Cerebellum (tissue), 4 donors: ENCODE measurements at places on chromosomes 7 and 10. TPM values are rescaled to one million over a fixed set of nuclear protein-coding genes. Genes with fewer than 3 reads are reported as not detected.
A peak's percentile ranks its signal among the peaks of the same experiment; 100 is the strongest.

DNA sequence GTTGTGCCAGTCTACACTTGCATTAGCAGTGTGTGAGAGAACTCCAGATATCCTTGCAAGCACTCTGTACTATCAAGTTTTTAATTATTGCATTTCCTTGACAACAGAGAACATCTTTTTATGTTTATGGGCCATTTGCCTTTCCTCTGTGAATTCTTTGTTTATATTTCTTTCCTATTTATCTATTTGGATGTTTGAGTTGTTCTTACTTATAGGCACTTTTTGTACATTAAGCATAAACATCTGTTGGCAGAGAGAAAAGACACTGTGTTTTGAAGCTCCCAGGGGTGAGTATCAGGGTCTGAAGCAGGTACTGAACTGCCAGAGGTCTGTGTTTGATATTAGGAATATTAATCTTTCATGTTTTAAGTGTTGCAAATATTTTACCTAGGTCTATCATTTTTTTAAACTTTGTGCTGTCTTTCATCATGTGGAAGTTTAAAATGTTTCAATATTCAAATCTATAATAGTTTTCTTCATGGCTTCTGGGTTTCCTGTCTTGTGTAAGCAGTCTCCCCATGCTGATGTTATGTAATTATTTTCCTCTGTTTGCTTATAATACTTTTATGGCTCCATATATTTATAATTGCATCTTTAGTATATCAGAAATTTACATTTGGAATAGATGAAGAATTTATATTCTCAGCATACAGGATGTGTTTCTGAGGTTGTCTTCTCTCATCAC, 17.7 kb upstream of the PDCD4 start:
- DNase-seq, result no peak

- no peak for DNase-seq
Observed at GRCh38 chr10:16184096-16184597, 252.7 kb upstream of the PTER start.

DNA sequence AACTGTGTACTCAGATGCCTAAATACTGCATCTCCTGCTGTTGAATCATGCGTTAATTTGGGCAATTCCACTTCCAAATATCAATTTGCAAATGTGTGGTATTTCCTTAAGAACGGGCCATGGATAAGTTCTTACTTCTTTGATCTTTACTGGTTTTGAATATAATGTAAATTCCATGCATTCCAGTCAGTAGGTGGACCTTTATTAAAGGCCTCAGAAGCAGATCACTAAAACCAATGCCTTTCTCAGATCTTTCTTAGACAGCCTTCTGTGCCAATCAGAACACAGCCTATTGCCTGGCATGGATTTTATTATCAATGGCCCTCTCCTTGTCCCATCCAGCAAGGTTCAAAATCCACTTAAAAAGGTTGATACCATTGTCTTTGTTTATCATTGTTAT, 21.5 kb upstream of the POM121L12 start:
- DNase-seq, result no peak

- DNase-seq, result no peak
Observed at GRCh38 chr10:109689785-109690184, 233.5 kb downstream of the XPNPEP1 start.

DNA sequence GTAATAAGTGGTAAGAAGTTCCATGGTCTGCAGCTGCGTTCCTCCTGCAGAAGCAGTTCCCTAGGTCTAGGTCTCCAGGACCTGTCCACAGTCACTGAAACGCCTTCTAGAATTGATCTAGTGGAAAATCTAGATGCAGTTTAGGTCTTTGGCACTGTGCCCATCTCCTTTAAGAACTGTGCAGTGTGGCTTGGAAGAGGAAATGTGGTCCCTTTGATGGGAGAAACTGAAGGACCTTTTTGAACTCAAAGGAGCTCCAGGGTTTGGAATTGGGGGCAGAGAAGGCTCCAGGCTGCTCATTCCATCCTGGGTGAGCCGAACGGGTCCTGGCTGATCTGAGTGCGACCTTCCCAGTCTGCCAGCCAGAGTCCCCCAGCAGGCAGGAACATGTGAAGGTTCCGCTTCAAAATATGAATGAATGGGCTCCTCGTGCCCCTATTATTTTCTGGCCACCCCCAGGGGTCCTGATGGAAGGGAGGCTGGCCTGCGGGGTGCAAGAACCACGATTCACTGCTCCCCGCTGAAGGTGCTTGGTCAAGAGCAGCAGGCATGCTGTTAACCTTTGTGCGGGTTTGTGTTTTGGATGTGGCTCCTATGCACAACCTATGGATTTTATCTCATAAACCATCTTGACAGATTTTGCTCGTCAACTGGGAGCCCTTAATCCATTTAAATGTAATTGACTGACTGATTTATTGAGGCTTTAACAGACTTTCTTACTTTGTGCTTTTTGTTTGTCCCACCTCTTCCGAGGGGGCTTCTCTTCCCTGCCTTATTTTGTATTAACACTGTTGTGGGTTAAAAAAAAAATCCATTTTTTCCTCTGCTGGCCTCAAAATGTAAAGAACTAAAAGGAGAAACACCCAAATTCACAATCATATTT, 36.7 kb downstream of the ZNF467 start:
- DNase-seq, result no peak

CALHM1 gene
- not detected for total RNA-seq

ARHGEF5 gene
- 1.2 TPM for total RNA-seq

- DNase-seq, result peak; percentile 57
Observed at GRCh38 chr7:157337316-157338149, 729 bp downstream of the DNAJB6 start.

GRCh38 chr10:103441611-103442010, 10.6 kb downstream of the CALHM2 start:
- DNase-seq, result no peak

DNA sequence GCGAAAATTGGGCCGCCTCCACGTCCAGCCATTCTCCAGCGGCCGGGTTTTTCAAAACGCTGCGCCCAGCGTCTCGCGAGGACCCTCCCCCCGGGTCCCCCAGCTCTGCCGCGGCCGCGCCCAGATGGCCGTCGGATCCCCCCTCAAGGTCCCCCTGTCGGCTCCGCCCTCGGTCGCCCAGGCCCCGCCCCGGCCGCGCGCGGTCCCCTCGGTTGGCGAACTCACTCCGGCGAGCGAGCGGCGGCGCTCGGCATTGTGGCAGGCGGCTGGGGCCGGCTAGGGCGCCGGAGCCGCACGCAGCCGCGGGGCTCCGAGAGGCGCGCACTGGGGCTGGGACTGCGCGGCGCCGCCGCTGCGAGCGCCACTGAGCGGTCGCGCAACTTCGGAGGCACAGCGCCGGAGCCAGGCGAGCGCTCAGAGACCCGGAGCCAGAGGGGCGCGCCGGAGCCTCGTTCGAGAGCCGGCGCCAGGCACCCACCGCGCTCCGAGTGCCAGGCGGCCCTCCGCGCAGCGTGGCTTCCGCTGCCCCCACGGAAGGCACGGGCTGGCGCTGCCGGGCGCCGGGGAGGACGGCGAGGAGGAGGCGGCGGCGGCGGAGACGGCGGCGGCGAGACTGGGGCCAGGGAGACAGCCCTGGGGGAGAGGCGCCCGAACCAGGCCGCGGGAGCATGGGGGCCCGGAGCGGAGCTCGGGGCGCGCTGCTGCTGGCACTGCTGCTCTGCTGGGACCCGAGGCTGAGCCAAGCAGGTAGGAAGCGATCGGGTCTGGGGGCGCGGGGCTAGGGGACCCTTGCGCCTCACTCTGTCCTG, at the start of gene UNC5B:
Gene UNC5B (plus strand): TSS at position 253 of the 809 bp plus-strand sequence. CDS start 416 bp downstream, at position 669.
- peak; percentile 94 for DNase-seq

WNT8B gene
- total RNA-seq, result not detected

DNA sequence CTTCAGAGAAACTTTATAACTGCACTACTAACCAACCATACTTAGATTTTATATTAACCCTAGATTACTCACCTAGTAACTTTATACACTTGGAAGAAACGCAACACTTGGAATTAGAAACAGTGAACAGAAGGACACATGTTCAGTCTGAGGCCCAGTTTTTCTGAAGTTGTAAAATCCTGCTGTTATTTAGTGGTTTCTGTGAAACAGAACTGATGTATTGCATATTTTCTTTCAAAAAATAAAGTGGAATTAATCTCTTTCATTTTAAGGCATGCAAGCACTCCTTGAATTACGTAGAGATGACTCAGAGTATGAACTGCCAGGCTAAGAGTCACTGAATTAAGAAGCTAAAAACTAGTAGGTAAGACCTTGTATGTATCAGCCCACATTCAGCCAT, 215.8 kb downstream of the SKAP2 start:
- DNase-seq, result no peak

GRCh38 chr10:123154711-123155505, 706 bp downstream of the BUB3 start:
- DNase-seq, result peak; percentile 75

DNA sequence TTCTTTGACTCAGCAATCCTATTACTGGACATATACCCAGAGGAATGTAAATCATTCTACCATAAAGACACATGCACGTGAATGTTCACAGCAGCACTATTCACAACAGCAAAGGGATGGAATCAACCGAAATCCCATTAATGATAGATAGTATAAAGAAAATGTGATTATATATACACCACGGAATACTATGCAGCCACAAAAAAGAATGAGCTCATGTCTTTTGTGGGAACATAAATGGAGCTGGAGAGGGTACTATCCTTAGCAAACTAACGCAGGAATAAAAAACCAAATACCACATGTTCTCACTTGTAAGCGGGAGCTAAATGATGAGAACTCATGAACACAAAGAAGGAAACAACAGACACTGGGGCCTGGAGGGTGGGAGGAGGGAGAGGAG, 201.9 kb downstream of the DNAJC1 start:
- no peak for DNase-seq

DNA sequence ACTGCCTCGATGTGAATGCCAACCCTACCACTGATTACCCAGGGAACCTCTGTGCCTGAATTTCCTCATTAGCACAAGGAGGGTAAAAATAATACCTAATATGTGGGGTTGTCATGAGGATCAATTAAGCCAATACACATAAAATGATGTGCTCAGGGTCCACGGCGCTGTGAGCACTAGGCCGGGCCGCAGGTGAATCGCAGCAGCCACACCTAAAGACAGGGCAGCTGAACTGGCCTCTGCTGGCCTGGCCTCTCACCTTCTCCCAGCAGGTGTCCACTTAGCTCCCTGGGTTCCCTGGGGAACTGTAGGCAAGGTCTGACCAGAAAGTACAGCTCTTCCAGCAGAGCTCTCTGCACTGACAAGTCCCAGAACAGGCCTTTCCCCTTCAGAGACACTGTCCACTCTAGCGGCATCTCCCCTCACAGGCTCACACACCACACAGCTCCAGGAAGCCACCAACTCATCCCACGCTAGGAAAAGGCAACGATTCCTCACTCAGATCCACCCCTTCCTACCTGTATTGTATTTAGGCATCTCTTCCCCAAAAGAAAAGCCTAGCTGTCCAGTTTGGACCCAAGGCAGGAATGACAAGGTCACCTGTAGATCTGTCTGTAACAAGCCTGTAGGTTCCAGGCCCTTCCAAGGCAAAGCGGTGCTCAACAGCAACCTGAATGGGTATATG, 273.1 kb downstream of the USP6NL start:
- no peak for DNase-seq

DNA sequence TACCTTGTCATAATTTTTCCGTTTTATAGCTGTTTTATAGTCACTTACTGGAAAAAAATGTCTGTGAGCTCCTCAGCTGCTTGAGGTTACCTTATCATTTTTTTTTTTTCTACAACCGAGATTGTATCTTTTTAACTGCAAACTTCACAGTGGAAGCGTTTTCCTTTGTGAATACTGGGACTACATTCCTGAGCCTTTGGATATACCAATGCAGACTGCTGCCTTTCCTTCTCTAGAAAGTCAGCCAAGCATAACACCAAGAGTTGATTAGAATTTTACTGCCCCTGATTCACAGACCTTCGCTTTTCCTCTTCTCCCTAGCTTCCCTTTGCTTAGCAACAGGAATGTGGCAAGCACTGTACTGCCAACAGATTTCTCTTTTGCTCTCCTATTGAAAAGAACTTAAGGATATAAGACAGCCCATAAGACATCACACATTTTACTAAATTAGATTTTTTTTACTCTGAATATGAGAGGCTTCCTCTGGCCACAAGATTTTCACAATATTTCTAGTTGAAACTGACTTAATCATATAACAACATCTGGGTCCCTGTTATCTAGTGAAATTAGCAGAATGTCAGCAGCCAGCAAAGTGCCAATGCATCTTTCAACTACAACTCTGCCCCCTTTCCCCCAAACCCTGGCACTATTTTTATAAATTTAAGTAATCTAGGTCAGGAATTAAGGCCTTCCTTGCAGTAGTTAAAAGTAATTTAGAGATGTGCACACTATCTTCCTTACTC, 170.6 kb downstream of the PRKG1 start:
- DNase-seq, result no peak

GDF2 gene
- total RNA-seq, result not detected

- no peak for DNase-seq
Observed at GRCh38 chr7:69597278-69598076, 798 bp upstream of the AUTS2 start.

DNA sequence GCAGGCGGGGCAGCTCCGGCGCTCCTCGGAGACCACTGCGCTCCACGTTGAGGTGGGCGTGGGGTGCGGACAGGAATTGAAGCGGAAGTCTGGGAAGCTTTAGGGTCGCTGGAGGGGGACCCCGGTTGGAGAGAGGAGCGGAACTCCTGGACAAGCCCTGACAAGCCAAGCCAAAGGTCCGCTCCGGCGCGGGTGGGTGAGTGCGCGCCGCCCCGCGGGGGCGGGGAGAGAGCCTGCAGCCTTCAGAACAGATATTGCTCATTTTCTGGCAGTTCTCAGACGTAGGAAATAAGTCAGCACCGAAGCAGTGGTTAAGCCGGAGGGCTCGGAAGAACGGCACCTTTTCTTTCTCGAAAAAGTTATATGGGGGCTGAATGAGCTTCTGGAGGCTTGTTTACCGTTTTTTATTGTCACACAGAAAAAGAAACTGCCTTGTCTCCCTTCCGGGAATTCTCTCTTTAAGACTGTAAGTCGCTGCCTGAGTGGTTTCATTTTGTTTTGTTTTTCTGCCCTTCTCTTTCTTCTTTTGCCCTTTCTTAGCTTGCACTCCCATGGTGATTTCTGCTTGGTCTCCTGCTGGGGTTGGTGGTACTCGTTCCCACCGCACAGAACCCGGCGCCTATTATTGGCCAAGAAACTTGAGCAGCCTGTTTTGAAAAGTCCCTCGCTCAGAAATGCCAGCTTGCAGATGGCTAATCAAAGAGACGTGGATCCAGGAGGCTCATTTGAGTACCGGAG, 732 bp downstream of the FAS start:
- DNase-seq, result peak; percentile 24

GRCh38 chr7:99733448-99733847, 1.5 kb downstream of the CYP3A7 start:
- DNase-seq, result no peak
